ENCODE measurements at places on chromosomes 2 and 18. TPM values are rescaled to one million over a fixed set of nuclear protein-coding genes. Genes with fewer than 3 reads are reported as not detected.

GRCh38 chr2:224736227-224736626, 20.1 kb upstream of the CCDC195 start:
- no peak for DNase-seq

Gene PDE1A
- 21.6 TPM for total RNA-seq

DNA sequence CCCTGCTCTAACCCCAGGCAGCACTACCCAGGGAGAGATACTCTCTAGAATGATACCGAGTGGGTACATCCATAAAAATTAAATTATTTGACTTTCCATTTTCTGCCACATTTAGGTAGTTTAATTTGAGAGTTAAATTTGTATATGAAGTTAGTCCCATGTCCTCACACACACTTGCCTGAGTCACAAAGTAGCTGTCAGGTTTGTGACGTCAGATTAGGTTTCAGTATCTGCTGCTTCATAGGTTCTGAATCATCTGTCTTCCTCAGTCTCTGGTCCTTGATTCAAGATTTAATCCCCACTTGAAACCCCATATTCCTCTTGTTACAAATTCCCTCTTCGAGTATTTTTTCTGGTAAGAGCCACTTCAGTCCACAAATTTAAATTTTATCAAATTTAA, 738.6 kb upstream of the FAM98A start:
- DNase-seq = no peak

GRCh38 chr18:6362559-6363129, 52.1 kb downstream of the L3MBTL4 start:
- DNase-seq = no peak

DNA sequence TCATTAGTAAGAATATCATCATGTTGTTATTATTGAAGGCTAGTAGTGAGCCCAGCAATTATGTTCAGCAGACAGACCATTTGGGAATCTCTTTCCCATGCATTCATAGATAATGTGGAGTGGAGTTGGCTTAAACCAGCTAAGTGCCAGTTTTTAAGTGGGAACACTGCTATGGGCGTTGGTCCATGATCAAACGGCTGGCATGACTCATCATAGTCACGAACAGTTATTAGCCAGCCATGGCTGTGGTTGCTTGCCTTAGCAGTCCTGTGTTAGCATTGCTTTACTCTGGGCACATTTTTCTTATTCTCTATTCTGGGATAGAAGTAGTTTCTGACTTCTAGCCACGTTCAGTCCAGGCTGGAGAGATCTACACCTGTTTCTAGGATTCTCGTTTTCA, 17.7 kb downstream of the EIF4E2 start:
- DNase-seq = no peak

Gene CTNNA2
- total RNA-seq = 0.63 TPM
